ENCODE measurements at places on chromosomes 12 and 14.

GRCh38 chr12:132847363-132848356, 19.0 kb upstream of the GOLGA3 start:
- DNase-seq = no peak

- no peak for DNase-seq
Observed at GRCh38 chr12:24798335-24798734, 150.6 kb downstream of the BCAT1 start.

DNA sequence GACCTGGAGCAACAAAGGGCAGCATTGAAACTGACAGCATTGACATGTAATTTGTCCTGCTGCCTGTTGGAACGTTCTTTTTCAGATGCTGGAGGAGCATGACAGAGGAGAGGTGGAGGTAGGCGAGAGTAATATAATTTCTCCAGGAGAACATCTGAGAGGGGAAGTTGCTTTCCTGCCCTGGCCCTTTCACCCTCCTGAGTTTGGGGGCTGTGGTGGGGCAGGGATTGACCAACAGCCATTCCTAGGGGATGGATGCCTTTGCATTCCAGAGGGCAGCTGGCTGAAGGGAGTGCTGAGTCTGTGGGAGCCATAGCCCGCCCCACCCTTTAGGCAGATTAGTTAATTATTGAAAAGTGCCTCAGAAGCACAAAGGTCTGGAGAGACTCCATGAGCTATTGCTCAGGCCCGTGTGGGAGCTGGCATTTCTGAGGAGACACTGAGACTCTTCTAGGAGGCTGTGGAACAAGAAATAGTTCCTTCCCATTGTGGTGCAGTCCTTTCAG, 73.5 kb downstream of the ARF6 start:
- DNase-seq = no peak

DNA sequence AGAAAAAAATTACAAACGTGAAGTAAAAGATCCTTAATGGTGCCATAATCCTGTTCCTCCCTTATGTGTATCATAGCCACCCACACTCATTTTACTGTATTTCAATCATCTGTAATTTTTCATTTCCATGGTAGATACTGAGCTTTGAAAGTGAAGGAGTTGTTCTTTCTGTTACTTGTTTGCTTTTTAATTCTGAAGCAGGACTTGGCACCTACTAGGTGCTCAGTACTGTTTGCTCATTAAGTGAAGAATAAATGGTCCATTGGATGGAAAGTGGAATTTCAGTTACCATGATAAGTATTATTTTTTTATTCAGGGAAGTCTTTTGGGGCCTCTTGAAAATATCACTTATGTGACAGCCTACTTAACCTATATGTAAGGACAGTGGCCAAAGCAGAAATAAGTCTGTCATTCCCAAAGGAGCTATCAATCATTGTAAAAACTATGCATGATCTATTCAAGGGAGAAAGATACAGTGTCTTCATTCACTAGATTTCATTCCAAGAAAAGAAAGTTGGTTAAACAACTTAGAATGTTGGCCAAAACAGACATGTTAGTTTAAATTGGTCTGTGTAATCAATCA, 1244.4 kb upstream of the SEL1L start:
- DNase-seq = no peak

DNA sequence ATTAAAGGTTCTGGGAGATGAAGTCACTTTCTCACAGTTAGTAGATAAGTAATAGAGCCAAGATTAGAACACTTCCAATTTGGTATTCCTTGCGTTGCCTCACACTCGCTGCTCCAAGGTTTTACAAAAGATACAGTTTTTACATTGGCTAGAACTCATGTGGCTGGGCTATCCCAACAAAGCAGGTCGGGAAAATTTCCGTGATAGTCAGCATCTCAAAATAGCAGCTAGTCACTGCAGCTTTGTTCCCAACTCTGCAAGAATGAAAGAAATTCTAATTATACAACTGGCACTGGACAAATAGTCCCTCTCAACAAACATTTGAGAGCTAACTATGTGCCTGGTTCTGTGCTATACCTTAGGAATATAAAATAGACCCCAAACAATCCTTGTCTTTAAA, 24.6 kb upstream of the PPP1R12A start:
- no peak for DNase-seq

- no peak for DNase-seq
Observed at GRCh38 chr12:12745576-12746211, 28.5 kb downstream of the CDKN1B start.

- peak; percentile 94 for DNase-seq
Observed at GRCh38 chr14:105180592-105181548, at the start of gene NUDT14. Gene NUDT14, minus strand, starts transcription at chr14:105181312. Its CDS starts 103 bp downstream, at chr14:105181209.

- no peak for DNase-seq
Observed at GRCh38 chr14:79690960-79691359, 520.3 kb downstream of the DIO2 start.

- DNase-seq = no peak
Observed at GRCh38 chr14:54673193-54674045, 106.5 kb downstream of the SAMD4A start.

- no peak for DNase-seq
Observed at GRCh38 chr12:13283867-13284266, 87.3 kb downstream of the EMP1 start.

DNA sequence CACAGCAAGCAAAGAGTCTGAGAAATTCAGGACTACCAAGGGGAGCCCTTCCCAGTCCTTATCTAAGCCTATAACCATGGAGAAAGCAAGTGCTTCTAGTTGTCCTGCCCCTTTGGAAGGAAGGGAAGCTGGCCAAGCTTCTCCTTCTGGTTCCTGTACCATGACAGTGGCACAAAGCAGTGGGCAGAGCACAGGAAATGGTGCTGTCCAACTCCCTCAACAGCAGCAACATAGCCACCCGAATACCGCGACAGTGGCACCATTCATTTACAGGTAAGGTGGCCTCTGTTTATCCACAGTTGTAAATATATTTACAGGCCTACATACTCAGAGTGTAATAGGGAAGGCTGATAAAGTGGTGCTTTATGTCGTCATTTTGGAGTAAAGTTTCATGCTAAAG, 176.5 kb downstream of the NAV3 start:
- DNase-seq = no peak

GRCh38 chr12:14618983-14619382, 51.3 kb upstream of the PLBD1 start:
- DNase-seq = peak; percentile 30

- peak; percentile 15 for DNase-seq
Observed at GRCh38 chr14:63470962-63471793, 72.0 kb downstream of the PPP2R5E start.

DNA sequence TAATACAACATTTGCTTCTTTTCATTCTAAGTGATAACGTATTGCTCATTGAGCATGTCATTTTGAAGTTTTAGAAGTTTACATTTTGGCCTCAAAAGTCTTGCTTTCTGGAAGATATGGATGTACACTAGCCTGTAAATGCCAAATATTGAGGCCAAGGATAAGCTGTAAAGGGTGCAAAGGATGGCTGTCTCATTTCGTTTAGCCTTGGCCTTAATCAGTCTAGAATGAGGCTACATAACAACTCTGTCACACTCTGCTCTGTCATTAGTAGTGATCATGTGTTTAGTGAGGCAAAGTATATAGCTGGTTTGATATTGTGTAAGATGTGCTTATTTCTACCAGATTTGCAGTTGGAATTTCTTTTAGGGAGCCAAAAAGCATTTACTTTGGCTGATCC, 344.5 kb downstream of the TMTC2 start:
- no peak for DNase-seq

GRCh38 chr14:106094654-106095189, 568.3 kb downstream of the TMEM121 start:
- DNase-seq = peak; percentile 45

GRCh38 chr14:92958373-92959188, 35.6 kb downstream of the CHGA start:
- no peak for DNase-seq

GRCh38 chr12:51866762-51867161, 18.2 kb upstream of the FIGNL2 start:
- no peak for DNase-seq

DNA sequence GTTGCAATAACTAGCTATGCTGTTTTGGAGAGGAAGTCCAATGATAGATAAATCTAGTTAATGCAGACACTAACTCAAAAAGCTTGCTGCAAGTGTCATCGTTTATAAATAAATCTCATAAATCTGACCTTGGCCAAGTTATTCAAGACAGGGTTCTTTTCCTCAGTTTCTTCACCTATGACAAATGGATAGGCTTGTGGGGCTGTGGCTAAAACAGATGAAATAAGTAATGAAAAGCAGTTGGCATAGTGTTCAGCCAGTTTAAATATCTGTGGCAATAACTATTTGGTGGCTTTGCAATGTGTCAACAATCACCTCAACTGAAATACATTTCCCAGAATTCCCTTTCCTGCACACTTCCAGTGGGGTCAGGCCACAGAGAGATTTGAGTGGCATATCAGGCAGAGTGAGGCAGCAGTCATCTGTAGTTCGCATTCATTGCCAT, 169.9 kb downstream of the DYRK2 start:
- DNase-seq = no peak

DNA sequence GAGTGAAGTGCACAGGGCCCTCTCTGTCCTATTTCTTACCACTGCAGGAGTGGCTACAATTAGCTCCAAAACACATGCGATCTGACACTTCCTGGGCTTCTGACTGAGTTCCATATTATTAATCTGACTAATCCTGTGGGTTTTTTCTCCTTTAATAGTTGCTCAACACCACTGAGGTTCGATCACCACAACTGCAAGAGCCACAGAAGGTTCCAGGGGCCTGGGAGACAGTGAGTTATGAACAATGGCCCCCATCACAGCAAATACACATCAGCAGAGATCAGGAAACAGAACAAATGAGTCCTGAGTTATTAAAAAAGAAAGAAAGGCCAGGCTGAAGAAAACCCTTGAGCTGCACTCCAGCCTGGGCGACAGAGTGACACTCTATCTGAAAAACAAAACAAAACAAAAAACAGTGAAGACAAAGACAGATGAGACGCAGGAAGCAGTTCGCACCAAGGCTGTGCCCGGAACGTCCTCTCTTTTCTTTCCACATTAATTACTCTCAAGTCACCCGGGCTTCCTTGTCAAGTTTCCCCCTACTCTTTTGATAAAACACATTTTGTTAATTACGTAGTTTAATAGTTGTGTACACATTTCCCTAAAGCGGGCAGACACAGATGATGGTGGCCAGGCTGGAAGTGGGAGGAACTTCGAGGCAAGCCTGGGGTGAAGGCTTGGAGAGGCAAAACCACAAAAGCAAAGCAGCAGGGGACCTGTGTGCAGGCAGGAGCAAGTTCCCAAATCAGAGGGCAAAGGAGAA, 42.7 kb downstream of the CDC42BPB start:
- DNase-seq = no peak

GRCh38 chr12:110010853-110011723, 11.9 kb downstream of the ANKRD13A start:
- peak; percentile 42 for DNase-seq

- no peak for DNase-seq
Observed at GRCh38 chr12:48420039-48420775, 52.2 kb upstream of the ANP32D start.

DNA sequence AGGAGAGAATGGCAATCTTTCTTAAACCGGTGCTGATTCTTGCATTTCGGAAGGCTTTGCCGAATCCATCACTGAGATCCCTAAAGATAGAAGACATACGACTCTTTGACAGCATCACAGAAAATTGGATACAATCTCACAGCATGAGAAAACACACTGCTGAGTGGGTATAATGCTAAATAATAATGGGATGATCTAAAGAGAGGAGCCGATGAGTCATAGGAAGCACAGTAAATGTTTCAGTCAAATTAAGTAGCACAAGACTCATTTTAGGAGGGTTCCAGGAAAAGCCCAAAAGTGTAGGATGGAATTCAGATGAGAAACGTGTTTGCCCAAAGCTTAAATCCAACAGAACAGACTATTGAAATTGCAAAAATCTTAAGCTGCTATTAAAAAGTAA, 81.7 kb downstream of the CPNE8 start:
- no peak for DNase-seq

GRCh38 chr12:128951448-128951847, 98.2 kb downstream of the GLT1D1 start:
- DNase-seq = no peak

DNA sequence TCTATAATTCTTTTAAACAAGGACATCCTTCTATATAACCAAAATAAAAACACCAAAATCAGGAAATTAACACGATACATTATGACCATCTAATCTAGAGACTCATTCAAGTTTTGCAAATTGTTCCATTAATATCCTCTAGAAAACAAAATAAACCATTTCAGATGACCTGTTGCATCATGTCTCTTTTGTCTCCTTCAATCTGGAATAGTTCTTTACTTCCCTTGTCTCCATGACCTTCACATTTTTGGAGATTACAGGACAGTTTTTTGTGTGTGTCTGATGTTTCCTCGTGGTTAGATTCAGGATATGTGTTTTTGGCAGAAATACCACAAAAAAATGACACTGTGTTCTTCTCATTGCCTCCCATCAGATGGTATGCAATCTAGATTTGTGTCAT, 12.5 kb upstream of the DCAF4 start:
- DNase-seq = no peak

DNA sequence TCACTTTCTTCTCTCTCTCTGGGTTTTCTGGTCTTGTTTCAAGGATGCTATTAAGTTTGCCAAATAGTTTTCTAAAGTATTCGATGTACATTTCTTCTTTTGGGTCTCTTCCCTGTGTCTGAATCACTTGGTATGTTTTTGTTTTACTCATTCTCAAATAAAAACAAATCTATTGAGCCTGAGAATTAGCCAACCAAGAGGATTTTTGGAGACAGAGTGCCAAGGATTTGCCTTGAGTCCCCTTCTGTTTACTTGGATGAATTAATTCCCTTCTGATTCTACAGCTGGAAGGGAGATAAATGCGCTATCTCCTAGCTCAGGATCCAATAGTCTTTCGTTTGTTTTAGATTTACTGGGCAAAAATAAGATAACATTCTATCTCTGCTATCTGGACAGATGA, 255.5 kb downstream of the SYT10 start:
- no peak for DNase-seq

DNA sequence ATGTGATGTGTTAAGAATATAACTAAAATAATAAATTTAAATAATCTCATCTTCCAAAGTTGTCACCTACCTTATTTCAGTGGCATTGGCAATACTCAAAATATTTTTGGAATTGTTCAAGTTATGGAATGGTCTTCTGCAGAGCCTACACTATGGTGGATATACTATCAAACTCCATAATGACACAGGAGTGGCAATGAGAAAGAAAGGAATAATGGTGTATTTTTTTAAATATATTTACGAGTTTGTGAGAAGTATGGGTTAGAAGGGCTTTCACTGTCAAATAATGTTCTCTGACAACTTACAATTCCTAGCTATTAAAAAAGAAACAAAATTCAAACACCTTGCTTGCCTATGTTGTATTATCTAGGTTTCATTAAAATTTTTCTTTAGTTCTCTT, 38.1 kb downstream of the HEATR5A start:
- DNase-seq = no peak
